Nephron progenitor cell (in vitro differentiated cells): ENCODE measurements at places on chromosomes 6 and 20.

DNA sequence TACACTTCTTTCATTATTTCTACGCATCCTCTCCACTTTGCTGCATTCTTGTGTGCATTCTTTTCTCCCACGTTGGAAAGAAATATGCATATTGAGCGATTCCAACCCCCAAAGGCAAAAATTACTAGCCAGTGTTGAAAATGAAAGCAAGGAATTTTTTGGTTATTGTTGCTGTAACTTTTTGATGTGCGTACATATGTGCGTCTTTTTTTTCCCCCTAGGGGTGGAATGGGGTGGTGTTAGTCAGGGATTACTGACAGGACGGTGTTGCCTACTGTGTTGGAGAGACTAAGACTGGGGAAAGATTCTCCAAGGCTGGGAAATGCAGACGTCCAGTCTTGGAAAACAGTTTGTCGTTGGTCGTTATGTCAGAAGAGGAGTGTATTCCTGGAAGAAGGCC is 44.2 kb upstream of the ESR1 start:
- no peak for DNase-seq

DNA sequence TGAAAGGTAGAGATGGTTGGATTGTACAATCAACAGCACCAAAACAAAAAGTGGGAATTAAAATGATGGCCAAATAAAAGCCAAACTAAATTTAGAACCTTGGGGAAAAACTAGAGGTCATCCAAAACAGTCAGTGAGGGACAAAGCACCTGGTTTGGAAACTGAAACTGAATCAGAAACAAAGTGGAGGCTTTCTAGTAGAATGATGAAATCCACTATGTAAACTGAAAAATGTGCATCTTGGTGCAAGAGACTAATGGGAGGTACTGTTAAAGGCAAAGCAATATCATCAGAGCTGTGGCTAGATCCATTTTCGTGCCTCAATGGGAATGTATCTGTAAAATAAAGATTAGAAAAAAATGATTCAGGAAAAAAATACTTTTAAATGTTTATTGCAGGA is 380.0 kb upstream of the GJE1 start:
- DNase-seq = no peak

DNA sequence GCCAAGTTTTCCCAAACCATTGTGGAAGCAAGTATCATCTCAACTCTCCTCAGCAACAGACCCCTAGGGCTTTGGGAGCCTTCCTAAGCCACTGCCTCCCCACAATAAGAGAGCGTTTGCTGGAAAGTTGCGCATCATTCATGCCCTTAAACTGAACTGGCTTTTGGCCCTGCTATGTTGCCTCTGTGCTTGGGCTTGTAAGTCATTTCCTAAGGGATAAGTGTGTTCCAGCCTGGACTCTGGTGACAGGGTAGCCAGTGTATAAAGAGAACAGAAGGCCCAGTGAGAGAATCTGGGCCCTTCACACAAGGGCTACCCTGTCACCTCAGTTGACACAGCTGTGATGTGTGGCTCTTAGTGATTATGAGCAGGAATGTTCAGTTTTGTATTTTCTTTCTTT is 77.8 kb downstream of the COL9A1 start:
- no peak for DNase-seq

GRCh38 chr6:110608151-110608550 is 131.7 kb upstream of the SLC22A16 start:
- no peak for DNase-seq

DNA sequence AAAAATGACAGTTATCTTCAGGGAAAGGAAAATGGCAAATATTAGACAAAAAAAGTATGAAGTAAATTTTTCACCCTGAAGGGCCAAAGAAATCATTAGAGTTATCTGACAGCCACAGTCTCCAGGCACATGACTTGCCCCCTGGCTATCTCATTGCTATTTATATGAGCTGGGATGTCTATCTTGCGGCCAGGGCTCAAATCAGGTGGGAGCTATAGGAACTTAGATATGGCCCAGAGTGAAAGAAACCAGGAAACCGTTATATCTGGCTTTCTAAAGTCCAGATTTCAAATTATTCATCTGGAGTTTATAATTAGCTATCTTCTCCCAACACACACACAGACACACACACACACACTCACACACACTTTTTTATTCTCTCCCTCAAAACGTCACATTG is 135.3 kb upstream of the EEF1E1 start:
- DNase-seq = no peak

DNA sequence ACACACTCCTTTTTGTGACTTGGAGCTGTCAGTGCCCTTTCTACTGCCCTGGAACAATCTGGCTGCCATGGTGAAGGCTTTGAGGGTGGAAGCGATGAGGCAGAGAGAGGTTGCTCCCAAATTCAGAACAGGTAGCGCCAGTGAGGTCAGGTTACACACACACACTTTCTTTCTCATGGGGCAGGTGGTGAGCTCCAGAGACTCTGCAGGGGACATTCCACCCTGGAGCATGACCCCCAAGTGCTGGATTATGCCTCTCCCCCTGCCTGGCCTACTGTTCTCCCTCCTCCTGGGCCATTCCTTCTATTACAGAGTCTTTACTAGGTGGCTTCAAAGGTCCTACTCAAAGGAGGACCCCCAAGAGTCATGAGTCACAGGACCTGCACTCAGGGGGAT is 98.0 kb downstream of the EYA2 start:
- DNase-seq = no peak

- no peak for DNase-seq
Observed at GRCh38 chr20:25600632-25601031, 15.3 kb upstream of the NINL start.

DNA sequence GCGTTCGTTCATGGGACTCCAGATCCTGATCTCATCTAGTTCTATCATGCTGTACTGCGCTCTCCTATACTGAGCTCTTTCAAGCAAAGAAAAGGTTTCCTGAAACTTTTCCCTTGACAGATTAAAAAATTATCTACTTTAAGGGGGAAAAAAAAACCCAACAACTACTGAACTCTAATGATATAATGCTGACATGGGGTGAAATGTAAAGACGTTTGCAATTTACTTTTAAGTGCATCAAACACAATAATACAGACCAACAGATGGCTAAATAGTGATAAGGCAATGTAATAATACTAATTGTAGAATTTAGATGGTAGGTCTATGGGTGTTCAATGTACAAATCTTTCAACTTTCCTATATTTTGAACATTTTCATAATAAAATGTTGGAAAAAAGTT is 16.4 kb downstream of the TOMM34 start:
- DNase-seq = no peak

DNA sequence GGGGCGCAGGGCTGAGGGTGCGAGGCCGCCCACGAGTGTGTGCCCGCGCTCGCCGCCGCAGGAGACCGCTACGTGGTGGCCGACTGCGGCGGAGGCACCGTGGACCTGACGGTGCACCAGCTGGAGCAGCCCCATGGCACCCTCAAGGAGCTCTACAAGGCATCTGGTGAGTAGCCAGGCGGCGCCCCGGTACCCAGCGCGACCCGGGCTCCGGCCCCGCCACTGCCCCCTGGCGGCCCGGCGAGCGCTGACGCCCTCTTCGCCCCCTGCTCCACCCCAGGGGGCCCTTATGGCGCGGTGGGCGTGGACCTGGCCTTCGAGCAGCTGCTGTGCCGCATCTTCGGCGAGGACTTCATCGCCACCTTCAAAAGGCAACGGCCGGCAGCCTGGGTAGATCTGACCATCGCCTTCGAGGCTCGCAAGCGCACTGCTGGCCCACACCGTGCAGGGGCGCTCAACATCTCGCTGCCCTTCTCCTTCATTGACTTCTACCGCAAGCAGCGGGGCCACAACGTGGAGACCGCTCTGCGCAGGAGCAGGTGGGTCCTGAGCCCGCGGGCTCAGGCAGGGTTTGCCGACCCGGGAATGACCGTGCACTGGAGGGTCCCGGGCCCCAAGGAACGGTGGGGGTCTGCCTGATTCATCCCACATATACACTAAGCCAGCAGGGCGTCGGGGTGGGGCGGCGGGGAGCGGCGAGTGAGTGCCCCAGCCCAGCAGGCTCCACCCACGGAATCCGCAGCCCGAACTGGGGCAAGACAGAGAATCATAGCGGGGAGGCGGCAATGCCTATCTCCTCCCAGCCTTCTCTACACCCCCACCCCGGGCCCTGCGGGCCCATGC is 17.4 kb downstream of the HSPA12B start:
- peak; percentile 84 for DNase-seq

DNA sequence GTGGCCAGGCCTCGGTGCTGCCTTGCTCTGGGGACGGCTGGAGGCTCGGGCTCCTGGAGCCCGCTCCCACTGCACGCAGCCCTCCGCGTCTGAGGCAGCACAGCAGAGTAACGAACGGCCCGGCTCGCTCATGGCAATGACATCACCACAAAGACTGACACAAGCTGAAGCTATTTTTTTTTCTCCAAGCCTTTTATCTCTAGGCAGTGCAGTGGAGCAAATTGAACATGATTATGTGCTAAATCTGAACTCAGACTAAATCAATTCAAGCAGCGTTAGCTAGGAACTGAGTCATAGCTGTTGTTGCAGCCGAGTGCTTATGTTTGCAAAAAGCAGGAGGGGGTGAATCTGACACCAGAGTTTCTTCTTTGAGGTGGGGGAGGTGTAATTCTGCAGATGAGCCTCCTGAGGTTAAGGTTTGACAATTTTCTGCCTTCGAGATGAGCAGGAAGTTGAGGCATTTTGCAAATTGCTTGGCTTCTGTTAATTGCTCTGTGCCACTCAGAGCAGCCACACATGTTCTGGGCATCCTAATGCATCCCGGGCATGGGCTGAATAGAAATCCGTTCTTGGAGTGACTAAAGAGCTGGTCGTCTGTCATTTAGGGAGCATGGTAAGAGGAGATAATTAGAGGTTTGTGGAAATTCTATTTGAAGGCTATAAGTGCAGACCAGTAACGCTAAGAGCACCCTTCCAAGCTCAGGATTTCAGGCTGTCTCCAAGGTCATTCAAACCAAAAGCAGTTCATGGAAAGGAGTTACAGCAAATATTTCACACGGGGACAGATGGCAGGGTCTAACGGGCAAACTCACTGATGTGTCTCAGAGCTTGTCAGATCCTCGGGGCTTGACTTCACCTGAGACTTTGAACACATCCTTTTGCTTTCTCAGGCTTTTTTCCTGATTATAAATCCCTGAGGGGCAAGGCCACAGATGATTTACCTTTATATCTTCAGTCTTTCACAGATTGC is 155.1 kb upstream of the ENPP5 start:
- DNase-seq = peak; percentile 17

GRCh38 chr6:102841060-102841459 is 1447.6 kb downstream of the GRIK2 start:
- no peak for DNase-seq

DNA sequence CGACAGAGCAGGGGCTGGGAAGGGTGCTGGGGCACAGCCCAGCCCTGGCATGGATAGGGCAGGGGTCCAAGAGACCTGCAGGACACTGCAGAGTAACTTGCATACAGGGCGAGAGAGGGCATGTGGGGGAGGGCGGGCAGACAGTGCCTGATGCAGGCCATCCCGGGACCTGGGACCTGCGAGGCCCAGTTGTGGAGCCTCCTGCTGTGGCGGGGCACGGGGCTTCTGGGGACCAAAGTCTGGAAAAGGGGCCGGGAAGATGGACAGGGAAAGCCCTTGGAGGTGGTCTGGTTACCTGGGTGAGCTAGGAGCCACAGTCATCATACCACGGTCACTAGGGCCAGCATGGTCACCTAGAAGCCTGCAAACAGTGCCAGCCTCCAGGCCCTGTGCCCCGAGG is 412 bp upstream of the TUBB1 start:
- no peak for DNase-seq

GRCh38 chr6:13432526-13433184 is 54.7 kb downstream of the GFOD1 start:
- no peak for DNase-seq

- DNase-seq = no peak
Observed at GRCh38 chr20:34260208-34260942, 19.2 kb downstream of the ASIP start.

DNA sequence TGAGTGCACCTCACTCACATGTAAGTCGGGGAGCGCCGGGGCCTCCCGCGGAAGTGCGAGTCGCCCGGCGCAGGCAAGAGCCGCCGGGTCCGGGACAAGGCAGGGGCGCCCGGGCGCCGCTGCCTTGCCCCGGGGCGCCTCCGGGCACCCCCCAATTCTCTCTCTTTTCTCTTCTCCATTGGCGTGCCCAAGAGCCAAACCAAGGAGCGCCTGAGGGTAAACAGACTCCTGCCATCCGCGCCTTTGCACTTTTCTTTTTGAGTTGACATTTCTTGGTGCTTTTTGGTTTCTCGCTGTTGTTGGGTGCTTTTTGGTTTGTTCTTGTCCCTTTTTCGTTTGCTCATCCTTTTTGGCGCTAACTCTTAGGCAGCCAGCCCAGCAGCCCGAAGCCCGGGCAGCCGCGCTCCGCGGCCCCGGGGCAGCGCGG is 36.8 kb downstream of the GNAS start:
- no peak for DNase-seq

- no peak for DNase-seq
Observed at GRCh38 chr6:10526156-10526555, 5.0 kb downstream of the GCNT2 start.

- DNase-seq = no peak
Observed at GRCh38 chr6:135104199-135104598, 49.6 kb upstream of the HBS1L start.

GRCh38 chr6:47111685-47112084 is 69.6 kb upstream of the ADGRF1 start:
- DNase-seq = peak; percentile 21

- no peak for DNase-seq
Observed at GRCh38 chr6:25248123-25248522, 31.1 kb upstream of the CARMIL1 start.

GRCh38 chr6:2807342-2808090 is 34.1 kb downstream of the SERPINB1 start:
- no peak for DNase-seq

- DNase-seq = no peak
Observed at GRCh38 chr20:19737025-19737424, 21.0 kb upstream of the RIN2 start.

DNA sequence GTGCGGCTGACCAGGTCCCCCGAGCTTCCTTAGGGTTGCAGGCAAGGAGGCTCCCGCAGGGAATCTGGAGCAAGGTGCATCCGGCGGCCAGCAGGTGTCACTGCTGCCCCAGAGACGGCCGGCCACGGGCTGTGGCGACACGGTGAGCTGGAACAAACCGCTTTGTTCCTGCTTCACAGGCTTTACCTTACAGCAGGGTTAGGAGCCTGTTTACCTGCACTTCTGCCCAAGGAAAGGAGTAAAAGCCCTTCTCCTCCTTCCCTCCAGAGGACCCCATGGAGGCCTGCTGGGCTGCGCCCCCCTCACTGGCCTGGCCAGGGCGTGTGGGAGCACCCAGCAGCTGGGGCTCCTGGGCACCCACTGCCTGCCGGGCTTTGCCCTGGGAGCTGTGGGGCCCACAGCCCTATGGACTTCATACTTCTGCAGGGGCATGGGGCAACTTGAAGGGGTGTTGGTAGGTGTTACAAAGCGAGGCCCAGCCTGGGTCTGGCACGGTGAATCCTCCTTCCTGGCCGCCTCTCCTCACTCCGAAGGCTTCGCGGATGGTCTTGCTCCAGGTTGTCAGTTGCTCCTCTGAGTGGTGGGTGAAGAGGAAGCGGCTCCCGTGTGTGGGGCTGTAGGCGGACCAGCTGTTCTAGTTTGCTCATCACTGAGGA is 88.4 kb downstream of the CDC5L start:
- peak; percentile 90 for DNase-seq

- no peak for DNase-seq
Observed at GRCh38 chr6:90795078-90795477, 208.2 kb upstream of the MAP3K7 start.

- no peak for DNase-seq
Observed at GRCh38 chr20:24460712-24461111, 8.7 kb upstream of the SYNDIG1 start.
